Activated T-cell treated with anti-CD3 and anti-CD28 coated beads for 1 hour (primary cell): ENCODE measurements at places on chromosomes 12 and 14.

DNA sequence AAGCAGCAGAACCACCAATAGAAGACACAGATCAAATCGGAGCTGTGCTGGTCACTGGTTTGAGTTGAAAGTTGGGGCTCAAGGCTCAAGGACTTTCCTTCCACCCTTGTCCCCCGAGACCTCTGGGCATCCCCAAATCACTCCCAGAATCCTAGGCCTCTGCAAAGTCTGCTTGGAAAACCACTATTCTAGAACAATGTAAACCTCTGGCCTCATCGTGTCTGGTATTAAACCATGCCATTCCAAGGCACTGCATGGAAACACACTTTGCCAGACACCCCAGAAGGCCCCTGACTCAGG is 288.0 kb downstream of the DPF3 start:
- no peak for DNase-seq

DNA sequence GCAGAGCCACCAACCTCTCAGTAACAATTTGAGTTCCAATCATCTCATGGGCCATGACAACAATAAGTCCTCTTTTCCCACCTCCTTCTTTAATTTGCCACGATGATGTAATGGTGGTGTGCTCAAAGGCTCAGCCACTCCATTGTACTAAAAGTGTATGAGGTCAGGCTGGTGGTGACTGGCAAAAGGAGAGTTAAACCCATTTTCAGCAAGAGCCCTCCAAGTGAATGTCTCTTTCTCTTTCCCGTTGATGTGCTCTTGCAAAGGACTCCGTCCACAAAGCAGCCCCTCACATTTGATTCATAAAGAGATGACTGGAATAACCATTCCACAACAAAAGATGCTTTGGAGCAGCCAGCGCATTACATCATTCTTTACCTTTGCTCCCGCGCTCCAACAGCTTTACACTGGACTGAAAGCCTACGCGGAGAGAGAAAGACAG is 41.6 kb downstream of the DUSP16 start:
- DNase-seq, result no peak

DNA sequence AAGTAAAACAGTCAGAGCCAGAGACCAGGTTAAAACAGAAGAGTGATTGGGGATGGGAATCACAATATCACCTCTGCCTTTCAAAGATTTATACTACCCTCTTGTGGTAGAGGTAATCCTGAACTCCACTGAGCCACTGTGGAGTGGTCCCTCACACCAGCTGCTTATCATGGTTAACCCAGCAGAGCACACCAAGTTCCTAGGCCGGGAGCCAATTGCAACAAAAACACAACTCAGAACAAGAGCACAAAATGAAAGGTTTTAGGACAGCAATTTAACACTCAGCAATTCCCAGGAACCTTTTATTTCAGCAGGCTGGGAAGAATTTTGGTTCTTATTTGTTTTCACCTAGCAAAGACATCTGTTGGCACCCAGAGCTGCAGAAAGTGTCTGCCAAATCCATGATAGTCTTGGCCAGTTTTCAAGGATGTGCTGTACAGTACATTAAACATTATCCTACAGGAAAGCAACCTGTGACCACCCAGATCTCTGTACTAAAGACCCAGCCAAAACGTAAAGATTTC is 220.5 kb upstream of the ATXN7L3B start:
- DNase-seq, result no peak

DNA sequence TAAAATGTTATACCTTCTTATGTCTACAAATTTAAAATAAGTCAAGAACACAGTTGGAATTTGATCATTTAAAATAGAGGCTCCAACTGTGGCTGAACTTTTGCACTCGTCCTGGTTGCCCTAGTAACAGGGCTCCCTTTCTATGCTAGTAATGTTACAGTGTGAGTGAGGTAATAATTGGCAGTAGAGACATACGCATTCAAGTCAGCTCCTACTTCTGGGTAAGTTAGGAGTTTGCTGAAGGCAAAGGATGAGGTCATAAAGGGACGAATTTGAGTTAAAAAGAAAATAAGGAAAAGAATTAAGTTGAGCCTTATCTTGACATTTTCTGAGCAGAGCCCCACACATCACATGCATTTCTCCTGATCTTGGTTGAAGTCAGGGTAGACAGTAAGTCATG is 129.1 kb downstream of the TMEM117 start:
- DNase-seq, result no peak

DNA sequence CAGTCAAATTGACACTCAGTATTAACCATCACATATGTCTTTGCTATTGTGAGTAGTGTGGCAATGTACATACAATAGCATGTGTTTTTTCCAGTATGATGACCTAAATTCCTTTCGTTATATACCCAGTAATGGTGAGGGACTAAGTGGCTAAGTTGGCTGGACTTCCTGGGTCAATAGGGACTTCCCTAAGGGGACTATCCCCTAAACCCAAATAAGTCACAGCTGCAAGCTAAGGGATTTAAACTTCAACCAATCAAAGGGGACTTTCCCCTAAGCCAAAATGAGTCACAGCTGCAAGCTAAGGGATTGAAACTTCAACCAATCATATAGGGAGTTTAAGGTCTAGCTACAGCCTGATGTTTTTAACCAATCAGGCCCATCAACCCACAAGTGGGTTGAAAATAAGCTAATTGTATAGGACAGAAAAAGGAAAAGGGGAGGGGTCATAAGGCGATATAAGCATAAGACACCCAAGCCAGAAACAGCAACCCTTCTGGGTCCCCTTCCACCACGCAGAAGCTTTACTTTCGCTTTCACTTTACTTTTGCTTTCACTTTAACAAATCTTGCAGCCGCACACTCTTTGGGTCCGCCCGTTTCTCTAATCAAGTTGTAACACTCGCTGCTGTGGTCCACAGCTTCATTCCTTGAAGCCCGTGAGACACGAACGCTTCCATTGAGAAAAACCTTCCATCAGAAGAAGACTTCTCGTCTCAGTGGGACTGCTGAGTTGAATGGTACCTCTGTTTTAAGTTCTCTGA is 404.4 kb downstream of the FLRT2 start:
- DNase-seq, result peak; percentile 25
